Left hindlimb (tissue), 1 donor: ENCODE measurements at places on chromosomes 4 and X.

DNA sequence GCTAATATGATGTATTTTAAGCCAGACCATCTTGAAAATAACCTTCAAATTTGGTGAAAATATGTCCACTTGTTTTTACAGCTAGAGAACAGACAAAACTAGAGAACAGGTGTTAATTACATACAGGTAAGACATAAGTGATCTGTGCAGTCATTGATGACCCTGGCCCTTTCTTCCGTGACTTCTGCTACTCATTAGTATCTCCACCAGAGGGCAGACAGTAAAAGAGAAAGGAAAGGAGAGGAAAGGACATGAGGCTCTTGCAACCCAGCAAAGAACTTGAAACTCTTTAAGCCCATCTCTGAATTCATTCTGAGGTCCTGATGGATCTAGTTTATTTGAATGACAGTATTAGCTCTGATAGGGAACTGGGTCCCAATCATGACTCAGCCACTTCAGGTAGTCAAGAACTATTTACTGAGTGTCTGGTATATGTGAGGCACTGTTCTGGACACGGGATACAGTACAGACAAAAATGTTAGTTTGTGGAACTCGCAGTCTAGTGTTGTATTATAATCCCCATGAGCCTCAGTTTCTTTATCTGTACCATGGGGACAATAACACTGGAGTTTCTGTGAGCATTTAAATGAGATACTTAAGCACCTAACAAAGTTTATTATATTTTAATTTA is 121.0 kb upstream of the TEX13D start:
- no peak for DNase-seq

DNA sequence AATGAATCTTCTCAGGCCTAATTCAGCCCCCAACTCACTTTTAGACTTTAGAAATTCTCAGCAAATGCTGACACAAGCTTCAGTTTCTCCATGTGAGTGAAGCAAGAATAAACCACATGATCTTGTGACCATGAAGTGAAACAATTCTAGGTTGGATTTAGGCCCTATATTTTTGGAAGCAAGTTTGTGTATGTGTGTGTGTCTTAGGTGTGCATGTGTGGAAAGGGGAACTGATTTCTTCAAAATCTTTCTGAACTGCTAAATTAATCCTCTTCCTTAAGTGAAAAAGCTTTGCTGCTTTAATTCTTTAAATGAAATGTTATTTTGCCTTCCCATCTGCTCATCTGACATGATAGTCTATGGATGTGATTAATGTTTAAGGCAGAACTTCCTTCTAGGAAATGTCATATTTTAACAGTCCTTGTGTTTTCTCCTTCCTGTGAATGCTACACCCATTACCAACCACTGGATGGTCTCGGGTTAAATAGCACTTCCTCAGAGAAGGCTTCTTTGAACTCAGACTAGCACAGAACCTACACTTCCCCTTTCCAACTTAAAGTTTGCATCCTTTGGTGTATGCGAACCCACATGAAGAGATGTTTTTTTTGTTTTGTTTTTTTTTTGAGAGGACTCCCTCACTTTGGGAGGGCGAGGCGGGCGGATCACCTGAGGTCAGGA is 1.2 kb upstream of the TMEM144 start:
- no peak for DNase-seq

DNA sequence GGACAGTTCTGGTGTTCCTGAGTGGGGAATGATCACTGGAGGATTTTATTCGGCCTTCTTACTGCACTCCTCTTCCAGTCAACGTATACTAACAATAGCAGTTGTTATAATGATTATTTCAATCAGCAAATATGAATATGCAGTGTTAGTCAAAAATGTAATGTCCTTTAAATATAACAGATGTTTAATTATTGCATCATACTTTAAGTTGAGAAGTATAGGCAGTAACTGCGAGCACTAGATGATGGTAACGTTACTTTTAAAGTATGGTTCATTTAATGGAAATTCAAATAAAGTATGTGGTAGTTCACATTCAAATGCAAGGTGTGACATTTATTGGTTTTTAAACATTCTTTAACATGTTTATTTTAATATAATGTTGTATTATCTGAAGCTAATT is 5.5 kb upstream of the BLTP1 start:
- DNase-seq, result no peak

DNA sequence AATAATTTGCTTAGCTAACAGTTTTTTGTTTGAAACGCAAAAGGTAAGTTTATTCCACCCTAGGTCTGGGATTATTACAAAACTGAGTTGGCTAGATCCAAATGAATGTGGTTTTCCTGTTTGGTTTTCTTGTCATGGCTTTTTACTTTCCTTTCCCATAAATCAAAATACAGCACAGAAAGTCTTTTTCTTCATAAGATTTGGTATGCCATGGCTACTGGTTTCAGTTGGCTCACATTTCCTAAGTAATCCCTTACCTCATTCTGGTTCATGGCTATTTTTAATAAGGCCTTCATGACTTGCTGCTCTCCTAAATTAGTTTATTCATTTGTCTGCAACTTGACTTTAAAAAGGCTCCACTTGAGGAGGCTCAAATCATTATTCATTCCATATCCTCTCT is 12.9 kb upstream of the PAK3 start:
- DNase-seq, result no peak

DNA sequence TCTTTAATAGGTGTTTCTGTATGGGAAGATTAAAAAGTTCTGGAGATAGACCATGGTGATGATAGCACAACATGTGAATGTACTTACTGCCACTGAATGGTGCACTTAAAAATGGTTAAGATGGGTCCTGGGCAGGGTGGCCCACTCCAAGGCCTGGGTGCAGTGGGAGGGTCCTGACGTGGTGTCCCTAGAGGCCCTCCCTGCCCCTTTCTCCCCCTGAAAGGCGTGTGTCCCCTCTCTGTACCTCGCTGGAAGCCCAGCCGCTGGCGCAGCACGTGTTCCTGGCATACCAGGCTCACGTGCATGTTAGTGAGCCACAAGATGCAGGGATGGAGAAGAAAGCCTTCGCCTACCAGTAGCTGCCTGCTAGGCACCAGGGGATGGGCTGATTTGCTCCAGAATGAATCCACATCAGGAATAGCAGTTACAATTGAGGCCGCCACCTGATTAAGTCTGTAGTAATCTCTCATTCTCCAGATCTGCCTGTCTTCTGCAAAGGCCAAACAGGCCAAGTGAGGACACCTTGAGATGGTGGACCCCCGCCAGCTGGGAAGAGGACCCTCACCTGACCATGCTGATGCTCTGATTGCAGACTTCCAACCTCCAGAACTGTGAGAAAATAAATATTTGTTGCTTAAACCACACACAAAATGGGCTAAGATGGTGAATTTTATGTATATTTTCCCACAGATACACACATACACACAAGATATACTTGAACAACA is 67.5 kb downstream of the COQ2 start:
- no peak for DNase-seq
